ENCODE measurements at places on chromosomes 16 and 17.
A peak's percentile ranks its signal among the peaks of the same experiment; 100 is the strongest.

DNA sequence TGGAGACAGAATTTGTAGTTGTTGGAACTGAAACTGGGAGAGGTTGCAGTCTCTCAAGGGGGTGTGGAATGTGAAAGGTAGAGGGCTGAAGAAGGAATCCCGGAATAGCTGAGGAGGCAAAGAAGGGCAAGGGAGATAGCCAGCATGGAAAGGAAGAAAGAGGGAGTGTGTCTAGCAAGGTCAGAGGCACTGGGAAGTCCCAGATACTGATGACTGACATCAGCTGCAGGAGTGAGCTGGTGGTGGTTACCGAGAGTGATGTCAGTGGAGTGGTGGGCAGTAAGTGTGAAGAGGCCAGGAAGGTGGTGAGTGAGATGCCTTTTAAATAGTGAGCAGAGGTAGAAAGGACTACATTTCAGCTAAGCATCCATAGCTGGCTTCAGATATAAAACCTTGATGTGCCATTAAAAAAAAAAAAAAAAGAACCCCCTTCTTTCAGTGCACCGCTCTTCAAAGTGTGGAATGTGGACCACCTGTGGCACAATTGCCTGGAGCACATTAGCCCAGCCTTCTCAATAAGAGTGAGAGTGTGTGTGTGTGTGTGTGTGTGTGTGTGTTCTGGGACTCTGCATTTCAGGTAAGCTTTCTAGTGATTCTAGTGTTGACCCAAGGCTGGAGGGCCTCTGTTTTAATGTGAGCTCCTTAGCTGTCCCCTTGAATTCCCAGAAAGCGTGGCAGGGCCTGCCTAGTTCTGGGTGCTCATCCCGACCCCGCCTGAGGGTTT, 8.5 kb downstream of the PRMT7 start:
- no peak for DNase-seq

DNA sequence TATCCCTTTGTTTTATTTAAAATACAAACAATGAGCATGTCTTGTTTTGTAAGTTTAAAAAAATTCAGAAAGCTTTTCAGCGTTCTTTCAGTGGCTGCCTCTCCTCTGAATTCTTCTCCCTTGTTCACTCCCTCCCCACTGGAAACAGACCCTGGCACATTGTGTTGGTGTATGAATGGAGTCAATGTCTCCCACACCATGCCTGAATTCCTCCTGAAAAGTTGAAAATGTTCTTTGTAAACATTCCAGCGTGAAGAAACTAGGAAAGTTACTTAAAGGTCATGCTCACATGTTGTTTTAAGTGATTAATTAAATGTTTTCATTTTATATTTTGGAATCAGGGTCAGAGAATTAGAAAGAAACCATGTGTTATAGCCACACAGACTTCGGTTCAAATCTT, 136.9 kb upstream of the DYNLRB2 start:
- no peak for DNase-seq

GRCh38 chr17:82170412-82170961, 42.2 kb downstream of the CCDC57 start:
- DNase-seq: no peak

GRCh38 chr16:83937267-83937666, 15.8 kb upstream of the OSGIN1 start:
- DNase-seq: no peak

DNA sequence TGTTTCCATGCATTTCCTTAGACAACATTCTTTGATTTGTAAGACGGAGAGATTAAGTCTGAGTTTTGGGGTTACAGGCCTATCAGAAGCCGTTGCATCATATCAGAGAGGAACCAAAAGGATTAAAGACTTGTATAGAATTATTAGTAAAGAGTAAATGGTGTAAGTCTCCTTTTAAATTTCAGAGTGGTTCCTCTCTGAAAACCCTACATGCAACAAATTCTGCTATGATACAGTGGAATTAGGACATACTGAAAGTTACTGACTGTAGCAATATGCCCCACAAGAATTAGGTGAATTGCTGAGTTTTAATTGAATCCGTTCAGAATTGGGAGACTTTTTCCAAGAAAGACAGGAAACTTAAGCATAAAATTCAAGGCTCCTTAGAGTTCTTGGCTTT, 221.6 kb downstream of the FTO start:
- DNase-seq: no peak

GRCh38 chr16:1610071-1610898, 1.6 kb downstream of the IFT140 start:
- peak; percentile 64 for DNase-seq

DNA sequence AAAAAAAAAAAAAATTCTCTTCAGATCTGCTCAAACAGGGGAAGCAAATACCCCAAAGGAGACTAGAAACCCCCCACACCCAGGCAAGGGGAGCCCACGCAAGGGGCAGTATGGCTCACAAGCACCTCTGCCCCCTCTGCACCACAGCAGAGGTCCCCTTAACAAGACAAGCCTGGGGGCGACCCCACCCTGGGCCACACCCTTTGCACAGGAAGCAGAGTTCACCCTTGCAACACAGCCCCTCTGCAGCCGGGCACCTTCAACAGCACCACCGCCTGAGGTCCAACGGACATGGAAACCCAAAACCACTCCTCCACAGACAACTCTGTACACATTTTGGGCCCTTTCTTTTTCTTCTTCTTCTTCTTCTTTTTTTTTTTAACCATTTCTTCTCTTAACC, 12.8 kb downstream of the AXIN1 start:
- no peak for DNase-seq

DNA sequence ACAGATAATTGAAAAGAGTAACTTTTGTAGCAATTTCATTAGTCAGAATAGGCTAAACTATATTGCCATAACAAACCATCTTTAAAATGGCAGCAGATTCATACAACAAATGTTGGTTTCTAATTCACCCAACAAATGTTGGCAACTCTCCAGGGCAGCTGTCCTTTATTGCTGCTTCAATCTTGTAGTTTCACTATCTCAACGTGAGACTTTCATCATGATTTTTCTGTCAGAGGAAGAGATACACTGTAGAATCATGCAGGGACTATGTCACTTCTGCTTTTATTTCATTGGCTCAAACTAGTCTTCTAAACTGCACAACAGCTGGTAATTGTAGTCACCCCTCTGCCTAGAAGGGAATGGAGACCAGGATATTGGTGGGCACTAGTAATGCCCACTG, 174.2 kb downstream of the TANC2 start:
- no peak for DNase-seq

Data from nucleus accumbens (tissue), 56 donors.